ENCODE measurements at places on chromosomes 1 and 21. TPM values are rescaled to one million over a fixed set of nuclear protein-coding genes. Genes with fewer than 3 reads are reported as not detected.

Gene ANKRD65
- not detected for total RNA-seq

Gene LRRC38
- not detected for total RNA-seq

Gene WNT2B
- total RNA-seq = 0.23 TPM

Gene LHX8
- total RNA-seq = not detected

Gene STRIP1
- total RNA-seq = 41.2 TPM

Gene NBPF4
- total RNA-seq = not detected

Gene DFFB
- total RNA-seq = 7.2 TPM

Gene LCE5A
- total RNA-seq = not detected

Gene ELF3
- 0.06 TPM for total RNA-seq

Gene PALMD
- 56.5 TPM for total RNA-seq

DNA sequence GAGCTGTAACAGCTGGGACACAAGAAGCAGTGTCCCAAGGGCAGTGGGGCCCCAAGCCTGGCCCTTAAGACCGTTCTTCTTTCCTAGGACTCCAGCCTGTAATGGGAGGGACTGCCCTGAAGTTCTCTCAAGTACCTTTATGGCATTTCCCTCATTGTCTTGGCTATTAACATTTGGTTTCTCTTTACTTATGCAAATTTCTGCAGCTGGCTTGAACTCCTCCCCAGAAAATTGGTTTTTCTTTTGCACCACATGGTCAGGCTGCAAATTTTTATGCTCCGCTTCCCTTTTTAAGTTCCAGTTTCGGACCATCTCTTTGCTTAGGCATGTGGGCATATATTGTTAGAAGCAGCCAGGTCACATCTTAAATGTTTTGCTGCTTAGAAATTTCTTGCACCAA, 3.1 kb upstream of the MROH9 start:
- DNase-seq = no peak

- DNase-seq = no peak
Measured at GRCh38 chr1:38741341-38741740, 118.2 kb downstream of the RRAGC start.

DNA sequence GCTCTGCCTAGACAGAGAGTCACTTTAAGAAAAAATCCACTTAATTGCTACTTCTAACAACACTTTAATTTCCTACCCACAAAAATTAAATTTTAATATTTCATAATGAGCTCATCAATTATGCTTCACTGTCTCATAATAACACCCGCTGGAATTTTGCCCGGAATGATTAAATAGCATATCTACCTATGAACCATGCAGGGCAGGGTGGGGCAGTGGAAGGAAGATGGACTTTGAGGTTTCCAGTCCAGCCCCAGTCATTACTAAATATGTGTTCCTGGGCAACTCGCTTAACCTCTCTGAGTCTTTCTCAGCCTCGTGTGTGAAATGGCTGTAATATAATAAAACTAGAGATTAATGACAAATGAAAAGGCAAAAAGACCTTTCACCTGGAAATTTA, 32.8 kb upstream of the SLC45A1 start:
- DNase-seq = no peak

- no peak for DNase-seq
Measured at GRCh38 chr1:164466001-164466421, 93.0 kb upstream of the PBX1 start.

- DNase-seq = no peak
Measured at GRCh38 chr1:43648876-43649477, 972 bp upstream of the KDM4A start.

GRCh38 chr1:119952496-119952895, 56.2 kb upstream of the ADAM30 start:
- DNase-seq = no peak

GRCh38 chr1:235417086-235417697, 50.0 kb downstream of the TBCE start:
- peak; percentile 69 for DNase-seq

- peak; percentile 61 for DNase-seq
Measured at GRCh38 chr1:246680696-246681130, 43.5 kb upstream of the SCCPDH start.

DNA sequence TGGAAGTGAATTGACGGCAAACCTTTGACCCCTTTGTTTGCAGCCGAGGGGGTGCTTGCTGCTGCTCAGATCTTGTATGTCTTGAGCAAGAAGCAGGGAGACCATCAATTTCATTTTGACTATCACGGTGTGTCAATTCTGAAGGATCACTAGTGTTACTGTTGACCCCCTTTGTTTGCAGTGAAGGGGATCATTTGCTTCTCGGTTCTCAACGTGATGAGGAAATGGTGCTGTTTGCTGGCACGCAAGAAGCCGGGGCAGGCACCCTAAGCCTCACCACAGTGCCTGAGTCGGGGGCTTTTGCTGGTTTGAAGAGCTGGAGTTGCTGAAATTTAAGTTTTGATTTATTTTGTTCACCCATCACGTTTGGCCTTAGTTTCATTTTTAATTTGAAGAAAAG, 7.5 kb downstream of the RBM15 start:
- DNase-seq = no peak

- no peak for DNase-seq
Measured at GRCh38 chr1:223214261-223214807, 71.3 kb upstream of the TLR5 start.

- no peak for DNase-seq
Measured at GRCh38 chr21:32562915-32563314, 22.4 kb downstream of the TCP10L start.

DNA sequence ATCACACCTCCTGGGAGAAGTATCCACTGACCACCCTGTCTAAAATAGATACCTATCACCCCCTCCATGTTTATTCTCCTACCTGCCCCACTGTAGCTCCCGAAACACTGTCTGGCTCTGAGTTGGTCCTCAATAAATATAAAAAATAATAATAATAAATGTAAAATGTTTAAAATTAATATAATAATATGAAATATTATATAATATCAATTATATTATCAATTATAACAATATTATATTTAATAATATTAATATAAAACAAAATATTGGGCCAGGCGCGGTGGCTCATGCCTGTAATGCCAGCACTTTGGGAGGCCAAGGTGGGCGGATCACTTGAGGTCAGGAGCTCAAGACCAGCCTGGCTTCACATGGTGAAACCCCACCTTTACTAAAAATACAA, 52.3 kb upstream of the TIAM1 start:
- no peak for DNase-seq

DNA sequence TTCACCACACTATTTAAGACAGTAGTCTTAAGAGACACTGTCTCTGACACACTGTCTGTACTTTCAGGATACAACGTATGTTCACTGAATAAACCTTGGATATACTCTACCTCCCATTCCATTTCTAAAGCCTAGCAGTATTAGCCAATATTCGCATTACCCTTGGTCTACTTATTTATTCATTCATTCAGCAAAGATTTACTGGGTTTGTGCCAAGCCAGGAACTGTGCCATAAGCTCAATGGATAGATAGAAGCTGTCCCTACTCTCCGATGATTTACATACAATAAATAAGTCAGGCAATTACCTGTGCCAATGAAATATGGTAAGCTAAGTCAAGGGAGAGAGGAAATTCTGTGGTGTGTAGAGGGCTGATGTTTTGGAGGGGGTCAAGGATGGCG, 195.2 kb upstream of the RAB4A start:
- no peak for DNase-seq
